ENCODE measurements at places on chromosomes 7 and 10. TPM values are rescaled to one million over a fixed set of nuclear protein-coding genes. Genes with fewer than 3 reads are reported as not detected.

TMEM26 gene
- 0.31 TPM for total RNA-seq

UCMA gene
- total RNA-seq, result not detected

ADO gene
- 32.9 TPM for total RNA-seq

CD36 gene
- 12.2 TPM for total RNA-seq

MORN4 gene
- total RNA-seq, result 26.0 TPM

EPO gene
- total RNA-seq, result not detected

PAXIP1 gene
- total RNA-seq, result 23.2 TPM

GLI3 gene
- total RNA-seq, result 16.3 TPM

ZNF485 gene
- total RNA-seq, result 10.6 TPM
